8988T (cell line): ENCODE measurements at places on chromosomes 2 and 18.
A peak's percentile ranks its signal among the peaks of the same experiment; 100 is the strongest.

GRCh38 chr2:239443666-239444567, 43.1 kb upstream of the HDAC4 start:
- DNase-seq: peak; percentile 69

DNA sequence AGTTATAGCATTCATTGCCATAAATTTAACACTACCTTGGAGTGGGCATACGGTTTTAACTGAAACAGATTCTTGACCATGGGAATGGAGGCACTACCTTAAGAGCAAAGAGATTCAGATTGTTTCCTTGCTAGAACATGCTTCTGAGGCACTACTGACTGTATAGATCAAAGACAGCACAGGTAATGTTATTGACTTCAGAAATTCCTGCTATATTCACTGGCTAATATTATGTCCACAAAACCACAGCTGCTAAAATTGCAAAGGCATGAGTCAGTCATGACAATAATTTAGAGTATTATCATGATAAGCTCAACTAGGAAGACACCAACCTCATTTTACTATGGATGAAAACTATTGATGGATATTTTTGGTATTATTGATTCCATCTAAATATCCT, 39.4 kb downstream of the SLC8A1 start:
- peak; percentile 11 for DNase-seq

DNA sequence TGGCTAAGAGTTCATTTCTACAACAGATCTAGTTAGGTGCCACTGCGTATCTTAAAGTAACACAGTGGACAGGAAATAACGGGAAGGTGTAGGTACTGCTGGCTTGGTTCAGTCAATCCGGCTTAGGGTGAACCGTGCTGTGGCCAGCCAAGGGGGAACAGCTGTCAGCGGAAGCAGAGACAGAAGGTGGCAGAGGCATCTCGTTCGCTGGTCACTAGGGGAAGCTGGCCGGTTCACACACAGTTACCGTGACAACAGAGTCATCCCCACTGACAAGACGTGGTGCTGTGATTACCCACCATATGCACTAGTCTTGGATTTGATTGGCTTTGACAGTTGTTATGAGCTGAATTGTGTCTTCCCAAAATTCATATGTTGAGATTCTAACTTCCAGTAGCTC, 58.8 kb upstream of the HDAC4 start:
- DNase-seq: peak; percentile 6

- DNase-seq: no peak
Measured at GRCh38 chr2:55511508-55512124, 7.9 kb upstream of the CFAP36 start.

- no peak for DNase-seq
Measured at GRCh38 chr2:203853271-203853670, 14.3 kb upstream of the CTLA4 start.

GRCh38 chr2:17520761-17521160, 2.5 kb upstream of the RAD51AP2 start:
- DNase-seq: no peak

GRCh38 chr2:19764998-19765397, 136.8 kb downstream of the TTC32 start:
- DNase-seq: no peak

- no peak for DNase-seq
Measured at GRCh38 chr2:198045227-198045626, 240.8 kb downstream of the PLCL1 start.
